ENCODE measurements at places on chromosomes 2 and 18.

DNA sequence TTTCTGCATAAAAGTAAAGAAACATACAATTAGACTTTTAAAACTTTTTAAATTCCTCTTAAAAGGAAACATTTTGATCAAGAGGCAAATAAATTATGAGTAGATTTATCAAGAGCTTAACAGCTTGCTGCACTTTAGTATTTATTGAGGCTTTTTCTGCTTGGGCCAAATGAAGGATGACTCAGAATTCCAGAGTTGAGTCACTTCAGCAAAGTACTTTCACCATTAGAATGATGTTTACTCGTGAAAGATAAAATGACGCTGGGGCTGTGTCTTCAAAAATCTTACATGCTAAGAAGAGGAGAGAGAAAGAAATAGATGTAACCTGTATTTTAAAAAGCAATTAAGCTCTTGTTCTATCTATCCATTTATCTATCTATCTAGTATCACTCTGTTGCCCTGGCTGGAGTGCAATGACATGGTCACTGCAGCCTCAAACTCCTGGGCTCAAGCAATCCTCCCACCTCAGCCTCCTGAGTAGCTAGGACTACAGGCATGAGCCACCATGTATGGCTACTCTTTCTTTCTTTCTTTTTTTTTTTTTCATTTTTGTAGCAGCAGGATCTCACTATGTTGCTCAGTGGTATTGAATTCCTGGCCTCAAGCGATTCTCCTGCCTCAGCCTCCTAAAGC, 75.3 kb upstream of the RIOK3 start:
- no peak for DNase-seq

DNA sequence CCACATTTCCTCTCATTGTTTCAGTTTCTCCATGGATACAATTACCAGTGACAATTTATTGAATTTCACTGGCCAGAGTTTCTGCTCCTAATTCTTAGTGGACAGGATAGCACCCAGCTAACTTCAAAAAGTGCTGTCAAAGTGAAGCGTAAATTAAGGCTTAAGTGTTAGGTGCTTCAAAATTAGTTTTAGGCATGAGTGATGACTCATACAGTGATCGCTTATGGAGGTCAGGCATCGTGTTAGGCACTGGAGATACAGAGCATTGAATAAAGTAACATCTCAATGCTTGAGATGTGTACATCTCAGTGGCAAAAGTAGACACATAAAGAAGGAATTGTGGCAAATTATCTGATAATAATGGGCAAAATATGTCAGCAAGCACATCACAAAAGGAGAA, 40.8 kb downstream of the NOSTRIN start:
- no peak for DNase-seq

- DNase-seq, result no peak
Measured at GRCh38 chr2:97698530-97698929, 14.8 kb upstream of the ZAP70 start.

DNA sequence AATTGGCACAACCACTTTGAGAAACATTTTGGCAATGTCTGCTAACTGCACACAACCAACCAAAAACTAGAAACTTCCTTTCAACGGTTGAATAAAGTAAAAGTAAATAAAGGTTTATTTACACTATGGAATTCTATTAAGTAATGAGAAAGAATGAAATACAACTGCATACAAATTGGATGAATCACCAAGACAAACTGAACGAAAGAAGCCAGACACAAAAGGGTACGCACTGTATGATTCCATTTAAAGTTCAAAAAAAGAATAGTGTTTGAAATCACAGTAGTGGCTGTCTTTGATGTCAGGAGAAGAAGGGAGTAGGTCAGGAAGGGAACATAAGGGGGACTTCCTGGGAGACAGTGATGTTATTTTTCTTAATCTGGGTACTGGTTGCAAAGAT, 46.5 kb upstream of the SULT1C3 start:
- DNase-seq, result no peak

DNA sequence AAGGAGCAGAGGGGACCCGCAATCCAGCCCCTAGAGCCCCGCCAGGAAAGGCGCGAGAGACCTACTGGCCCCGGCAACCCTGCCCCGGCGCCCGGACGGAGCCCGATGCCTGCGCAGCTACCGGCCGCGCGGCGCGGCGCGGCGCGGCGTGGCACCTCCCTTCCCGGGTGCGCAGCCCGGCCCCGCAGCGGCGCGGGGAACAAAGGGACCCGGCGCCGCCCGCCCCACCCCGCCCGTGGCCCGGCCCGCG, 307 bp downstream of the CDH2 start:
- DNase-seq, result no peak

DNA sequence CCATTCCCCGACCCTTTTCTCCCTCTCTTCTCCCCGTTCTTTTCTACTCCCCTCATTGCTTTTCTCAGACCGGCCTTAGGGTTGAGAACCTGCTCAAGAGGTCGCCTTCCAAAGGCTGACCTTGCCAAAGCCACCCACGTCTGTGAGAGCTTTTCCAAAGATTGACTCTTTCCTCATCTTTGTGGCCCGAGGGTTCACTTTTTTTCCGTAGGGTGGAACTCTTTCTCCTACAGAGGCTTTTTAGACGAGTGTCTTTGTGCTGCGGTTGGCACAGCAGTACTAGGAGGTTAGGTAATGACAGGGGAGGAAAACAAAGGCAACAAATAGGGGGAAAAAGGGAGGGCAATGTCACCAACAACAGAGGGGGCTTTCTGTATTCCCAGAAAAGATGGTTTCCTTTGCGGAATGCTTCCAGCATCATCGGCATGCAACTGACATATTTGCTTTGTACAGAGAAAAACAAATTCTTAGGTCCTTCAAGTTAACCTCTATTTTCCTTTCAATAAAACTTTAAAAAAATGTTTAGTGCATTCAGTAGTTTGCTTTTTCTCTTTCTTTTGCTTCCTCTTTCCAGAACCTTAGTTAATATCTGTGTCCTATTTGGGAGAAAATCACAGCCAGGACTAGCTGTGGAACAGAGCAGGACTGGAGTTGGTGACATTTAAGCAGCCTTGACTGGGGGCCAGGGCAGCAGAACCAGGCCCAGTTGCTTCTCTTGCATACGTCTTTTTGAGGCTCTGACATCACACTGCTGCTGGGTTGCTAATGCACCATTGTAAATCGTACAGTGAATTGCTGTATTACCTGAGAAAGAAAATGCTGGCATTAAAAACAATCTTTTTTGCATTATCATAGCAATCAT, 188.1 kb upstream of the FANCL start:
- DNase-seq, result no peak

DNA sequence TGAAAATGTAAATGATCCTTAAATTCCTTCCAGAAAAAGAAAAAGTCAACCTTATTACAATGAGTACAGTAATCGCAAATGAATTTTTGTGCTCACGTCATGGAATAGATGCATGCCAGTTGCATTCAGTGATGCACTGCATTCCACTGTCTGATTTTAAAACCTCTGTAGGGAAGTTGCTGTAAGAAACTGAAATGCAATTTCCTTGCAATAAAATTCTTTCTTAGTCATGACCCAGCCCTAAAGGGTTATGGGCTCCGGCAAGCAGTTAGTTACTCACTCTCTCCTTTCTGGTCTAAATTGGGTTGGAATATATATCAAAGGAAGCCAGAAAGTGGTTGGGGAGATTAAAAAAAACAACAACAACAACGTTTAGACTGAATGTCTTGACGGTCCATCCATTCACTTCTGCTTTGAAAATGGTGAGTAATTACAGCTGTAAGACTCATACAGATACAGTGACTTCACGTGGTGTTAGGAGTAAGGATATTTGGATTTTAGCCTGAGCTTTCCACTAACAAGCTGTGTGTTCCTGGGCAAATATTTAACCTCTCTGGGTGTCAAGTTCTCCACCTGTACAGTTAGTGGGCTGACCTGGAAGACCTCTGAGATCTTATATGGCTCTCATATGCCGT, 8.6 kb upstream of the RND3 start:
- no peak for DNase-seq

DNA sequence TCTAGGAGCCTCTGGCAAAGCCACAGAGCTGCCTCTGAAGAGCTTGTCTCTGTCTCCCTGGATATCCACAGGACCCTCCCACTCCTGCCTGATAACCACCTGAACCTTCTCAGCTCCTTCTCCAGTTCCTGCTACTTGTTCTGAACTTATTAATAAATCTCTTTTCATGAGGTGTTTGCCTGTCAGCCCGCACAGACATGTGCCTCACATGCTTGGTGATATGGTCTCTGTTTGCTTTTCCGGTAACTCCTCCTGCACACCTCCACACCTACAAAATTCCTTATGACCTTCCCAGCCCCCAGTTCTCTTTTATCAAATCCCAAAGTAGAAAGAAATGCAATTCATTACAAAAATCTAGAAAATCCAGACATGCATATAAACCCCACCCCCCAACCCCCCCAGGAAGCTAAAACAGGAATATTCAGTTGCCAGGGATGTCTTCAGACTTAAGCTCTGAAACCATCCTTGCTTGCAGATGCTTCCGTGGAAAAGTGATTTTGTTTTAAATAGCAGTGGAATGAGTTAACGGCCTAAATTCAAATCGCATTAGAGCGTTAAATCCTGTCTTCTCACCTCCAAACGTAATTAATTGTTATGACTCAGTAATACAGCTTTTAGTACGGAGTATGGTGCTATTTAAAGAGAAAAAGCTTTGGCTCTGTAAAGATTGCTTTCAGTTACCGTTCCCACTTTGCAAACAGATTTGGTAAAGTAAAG, 2.1 kb upstream of the PID1 start:
- no peak for DNase-seq

GRCh38 chr18:54357082-54357659, 487 bp downstream of the STARD6 start:
- no peak for DNase-seq

DNA sequence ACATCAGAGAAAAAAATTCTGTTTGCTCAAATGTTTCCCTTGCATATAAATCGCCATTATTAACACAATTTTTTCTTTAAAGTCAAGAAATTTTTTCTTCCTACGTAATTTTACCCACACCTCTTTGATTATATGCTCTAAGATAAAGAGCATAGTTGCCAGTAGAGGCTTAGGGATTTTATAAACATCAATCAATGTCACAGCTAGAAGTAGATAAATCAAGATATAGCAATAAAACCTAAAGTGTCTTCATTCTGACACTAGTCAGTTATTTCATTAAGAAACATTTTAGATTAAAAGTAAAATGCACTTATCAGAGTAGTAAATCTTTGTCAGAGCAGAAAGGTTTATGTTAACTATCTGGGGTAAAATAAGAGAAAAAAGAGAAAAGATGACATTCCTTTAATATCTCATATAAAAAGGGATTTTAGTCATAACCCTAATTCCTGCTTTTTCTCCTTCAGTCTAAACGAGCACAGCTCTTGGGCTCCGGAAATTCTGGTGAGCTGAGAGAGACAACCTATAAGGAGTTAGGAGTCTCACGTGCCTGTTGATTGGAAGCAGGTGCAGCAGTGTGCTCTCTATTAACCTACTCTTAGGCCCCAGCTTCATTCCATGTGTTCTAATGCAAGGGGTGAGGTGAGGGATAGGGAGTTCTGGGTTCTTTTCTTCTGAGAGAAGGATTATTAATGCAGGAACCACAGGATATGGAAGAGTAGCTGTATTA, 172.4 kb upstream of the GULP1 start:
- no peak for DNase-seq

DNA sequence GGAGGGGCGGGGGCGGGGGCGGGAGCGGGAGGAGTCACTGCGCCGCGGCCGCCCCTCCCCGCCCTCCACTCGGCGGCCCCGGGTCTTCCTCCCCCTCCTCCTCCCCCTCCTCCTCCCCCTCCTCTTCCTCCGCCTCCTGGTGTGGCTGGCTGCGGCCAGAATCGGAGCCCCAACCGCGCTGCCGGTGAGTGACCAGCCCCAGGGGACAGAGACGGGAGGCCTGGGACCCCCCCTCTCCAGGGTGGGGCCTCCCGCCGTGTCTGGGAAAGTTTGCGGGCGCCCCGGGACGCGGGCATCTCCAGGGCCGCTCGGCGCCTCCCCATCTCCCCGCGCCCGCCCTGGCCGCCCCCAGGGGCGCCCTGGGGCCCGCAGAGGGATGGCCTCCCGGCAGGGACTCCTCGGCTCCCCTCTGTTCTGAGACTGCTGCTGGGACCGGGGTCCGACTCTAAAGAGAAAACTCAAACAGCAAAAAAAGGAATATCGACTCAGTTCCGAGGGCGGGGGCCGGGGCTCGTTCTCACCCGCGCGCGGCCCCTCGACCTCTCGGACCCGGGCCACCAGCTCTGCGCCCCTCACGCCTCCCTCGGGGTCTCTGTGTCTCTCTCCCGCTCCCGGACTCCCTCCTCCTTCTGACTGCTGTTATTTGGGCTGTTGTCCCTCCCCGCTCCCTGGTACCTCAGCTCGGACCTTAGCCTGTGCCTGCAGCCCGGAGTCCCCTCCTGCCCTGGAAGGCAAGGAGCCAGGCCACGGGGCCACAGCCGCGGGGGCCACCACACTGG, at the start of gene STON1:
Gene STON1 (plus strand): TSS at position 122 of the 779 bp plus-strand sequence. CDS start 50,480 bp downstream, outside the sequence.
- DNase-seq, result no peak

DNA sequence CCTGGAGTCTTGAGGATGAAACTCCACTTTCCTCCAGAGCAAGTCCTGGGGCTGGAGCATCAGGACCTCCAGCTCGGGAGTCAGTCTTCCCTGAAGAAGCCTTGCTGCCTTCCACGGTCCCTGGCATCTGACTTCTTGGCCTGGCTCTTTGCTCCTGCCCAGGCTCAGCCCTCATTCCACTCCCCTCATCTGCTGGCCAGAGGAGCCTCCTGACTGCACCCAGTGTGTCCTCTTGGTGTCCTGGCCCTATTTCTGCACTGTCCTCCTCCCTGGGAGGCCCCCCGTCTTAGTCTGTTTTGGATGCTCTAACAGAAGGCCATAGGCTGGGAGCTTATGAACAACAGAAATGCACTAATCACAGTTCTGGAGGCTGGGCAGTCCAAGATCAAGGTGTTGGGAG, 231.5 kb downstream of the LOXHD1 start:
- DNase-seq, result no peak

DNA sequence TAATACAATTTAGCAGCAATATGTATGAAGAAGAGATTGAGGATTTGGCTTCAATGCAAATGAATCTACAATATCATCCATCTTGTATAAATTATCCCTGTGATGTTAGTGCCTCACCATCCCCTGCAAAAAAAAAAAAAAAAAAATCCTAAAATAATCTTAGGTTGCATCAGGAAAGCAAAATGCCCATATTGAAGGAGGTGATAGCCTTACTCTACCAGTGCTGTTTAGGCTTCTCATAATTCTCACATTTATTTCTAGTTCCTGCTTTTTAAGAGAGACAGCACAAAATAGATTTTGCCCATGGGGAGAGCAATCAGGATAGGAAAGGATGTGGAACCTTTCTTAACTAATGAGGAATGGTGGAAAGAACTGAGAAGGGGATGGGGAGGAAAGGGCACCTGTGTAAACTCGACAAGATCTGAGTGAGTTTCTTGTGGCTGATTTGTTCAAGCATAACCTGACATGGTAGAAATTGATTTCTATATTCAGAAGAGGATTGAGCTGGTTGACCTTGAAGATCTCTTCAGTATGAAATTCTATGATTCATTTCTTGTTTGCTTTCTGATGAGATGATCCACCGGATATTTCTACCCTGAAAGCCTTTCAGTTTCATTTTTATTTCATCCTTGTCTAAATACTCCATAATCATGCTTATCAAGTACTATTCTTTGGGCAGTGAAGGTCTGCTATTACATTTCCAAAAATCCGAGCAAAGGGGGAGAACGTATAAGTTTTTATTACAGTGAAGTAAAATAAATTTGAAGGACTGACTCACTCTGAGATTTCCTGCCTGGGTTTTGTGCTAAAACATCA, 391.2 kb downstream of the PTPRM start:
- DNase-seq, result no peak
